Muscle of leg (tissue), 16 donors: ENCODE measurements at places on chromosomes 11 and 22. TPM values are rescaled to one million over a fixed set of nuclear protein-coding genes. Genes with fewer than 3 reads are reported as not detected.

Gene FIBIN
- total RNA-seq = 48.0 TPM

- H3K27me3 ChIP-seq = no peaks in the 10 kb centered on the region
- peak overlapping the region; percentile 72 for H3K27ac ChIP-seq
- peaks cover 60% of the 10 kb centered on the region for H3K36me3 ChIP-seq
- DNase-seq = peak; percentile 84
Observed at GRCh38 chr22:45526768-45527360, 24.2 kb downstream of the FBLN1 start.

DNA sequence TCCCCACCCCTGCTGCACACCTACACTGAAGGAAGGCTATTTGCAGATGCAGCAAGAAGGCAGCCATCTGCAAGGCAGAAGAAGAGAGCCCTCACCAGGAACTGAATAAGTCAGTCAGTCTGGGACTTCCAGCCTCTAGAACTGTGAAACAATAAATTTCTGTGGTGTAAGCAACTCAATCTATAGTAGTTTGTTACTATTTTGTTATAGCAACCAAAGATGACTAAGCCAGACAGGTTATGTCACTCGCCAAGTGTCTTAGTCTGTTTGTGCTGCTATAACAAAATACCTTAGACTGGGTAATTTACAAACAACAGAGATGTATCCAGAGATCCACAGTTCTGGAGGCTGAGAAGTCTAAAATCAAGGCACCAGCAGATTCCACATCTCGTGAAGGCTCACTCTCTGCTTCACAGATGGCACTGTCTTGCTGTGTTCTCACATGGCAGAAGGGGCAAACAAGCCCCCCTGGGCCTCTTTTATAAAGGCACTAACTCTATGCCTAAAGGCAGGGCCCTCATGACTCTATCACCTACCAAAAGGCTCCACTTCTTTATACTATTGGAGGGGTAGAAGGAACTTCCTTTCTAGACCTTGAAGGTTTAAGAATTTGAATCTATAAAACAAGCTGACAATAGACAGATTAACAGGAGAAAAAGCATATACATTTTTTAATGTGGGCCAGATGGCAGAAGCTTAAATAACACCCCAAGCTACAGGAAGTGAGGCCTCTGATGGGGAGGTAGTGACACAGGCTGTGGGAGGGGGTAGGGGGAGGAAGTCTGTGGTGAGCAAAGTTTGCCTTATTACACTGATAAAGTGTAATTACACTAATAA lies 12.3 kb downstream of the APOL6 start:
- H3K4me3 ChIP-seq = no peak overlapping the region
- DNase-seq = no peak
- no peaks in the 10 kb centered on the region for H3K27me3 ChIP-seq
- H3K27ac ChIP-seq = no peak overlapping the region
- H3K36me3 ChIP-seq = peaks cover 29% of the 10 kb centered on the region

GRCh38 chr11:44754876-44755555 lies 28.3 kb downstream of the TSPAN18 start:
- no peak overlapping the region for H3K4me3 ChIP-seq
- no peak for DNase-seq

Gene KRTAP5-10
- not detected for total RNA-seq

DNA sequence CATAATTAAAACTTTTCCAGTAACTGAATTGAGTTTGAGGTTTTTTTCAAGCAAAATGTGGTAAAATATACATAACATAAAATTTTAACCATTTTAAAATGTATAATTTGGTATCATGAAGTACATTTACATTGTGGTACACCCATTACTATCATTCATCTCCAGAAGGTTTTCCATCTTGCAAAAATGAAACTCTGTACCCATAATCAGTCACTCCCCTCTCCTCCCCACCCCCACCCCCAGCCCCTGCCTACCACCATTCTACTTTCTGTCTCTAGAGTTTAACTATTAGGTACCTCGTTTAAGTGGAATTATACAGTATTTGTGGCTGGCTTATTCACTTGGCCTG lies 63.7 kb downstream of the MICAL2 start:
- no peaks in the 10 kb centered on the region for H3K27me3 ChIP-seq
- no peak overlapping the region for H3K4me3 ChIP-seq
- peaks cover 16% of the 10 kb centered on the region for H3K4me1 ChIP-seq
- no peak for DNase-seq

DNA sequence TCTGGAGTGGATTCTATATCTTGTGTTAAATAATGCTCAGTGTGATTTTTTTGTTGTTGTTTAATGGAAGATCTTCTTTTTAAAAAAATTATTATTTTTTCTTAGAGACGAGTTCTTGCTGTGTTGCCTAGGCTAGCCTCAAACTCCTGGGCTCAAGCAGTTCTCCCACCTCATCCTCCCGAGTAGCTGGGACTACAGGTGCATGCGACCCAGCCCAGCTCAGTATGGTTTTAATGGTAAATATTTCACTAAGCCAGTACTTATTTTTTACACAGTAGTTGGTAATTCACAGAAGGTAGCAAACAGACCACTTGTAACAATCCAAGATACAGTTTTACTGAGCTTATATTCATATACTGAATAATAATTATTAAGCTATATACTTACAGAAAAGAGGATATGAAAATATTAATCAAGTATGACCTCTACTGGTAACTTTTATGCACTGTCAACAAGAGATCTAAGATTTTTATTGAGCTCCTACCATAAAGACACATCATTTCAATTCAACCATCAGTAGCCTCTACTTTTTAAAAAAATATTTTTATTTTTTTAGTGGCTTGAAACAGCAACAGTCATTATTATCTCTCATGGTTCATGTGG lies 6.1 kb upstream of the CD59 start:
- no peaks in the 10 kb centered on the region for H3K4me1 ChIP-seq
- DNase-seq = peak; percentile 50
- no peak overlapping the region for H3K27ac ChIP-seq
- no peak overlapping the region for H3K4me3 ChIP-seq
- H3K36me3 ChIP-seq = peaks cover 12% of the 10 kb centered on the region

Gene C11orf16
- total RNA-seq = not detected

- peaks cover 26% of the 10 kb centered on the region for H3K4me1 ChIP-seq
- H3K27me3 ChIP-seq = no peaks in the 10 kb centered on the region
- peak overlapping the region; percentile 63 for H3K27ac ChIP-seq
- no peak overlapping the region for H3K4me3 ChIP-seq
- DNase-seq = no peak
Observed at GRCh38 chr22:19902245-19902715, 39.3 kb upstream of the COMT start.

Gene MS4A4E
- 0.18 TPM for total RNA-seq

DNA sequence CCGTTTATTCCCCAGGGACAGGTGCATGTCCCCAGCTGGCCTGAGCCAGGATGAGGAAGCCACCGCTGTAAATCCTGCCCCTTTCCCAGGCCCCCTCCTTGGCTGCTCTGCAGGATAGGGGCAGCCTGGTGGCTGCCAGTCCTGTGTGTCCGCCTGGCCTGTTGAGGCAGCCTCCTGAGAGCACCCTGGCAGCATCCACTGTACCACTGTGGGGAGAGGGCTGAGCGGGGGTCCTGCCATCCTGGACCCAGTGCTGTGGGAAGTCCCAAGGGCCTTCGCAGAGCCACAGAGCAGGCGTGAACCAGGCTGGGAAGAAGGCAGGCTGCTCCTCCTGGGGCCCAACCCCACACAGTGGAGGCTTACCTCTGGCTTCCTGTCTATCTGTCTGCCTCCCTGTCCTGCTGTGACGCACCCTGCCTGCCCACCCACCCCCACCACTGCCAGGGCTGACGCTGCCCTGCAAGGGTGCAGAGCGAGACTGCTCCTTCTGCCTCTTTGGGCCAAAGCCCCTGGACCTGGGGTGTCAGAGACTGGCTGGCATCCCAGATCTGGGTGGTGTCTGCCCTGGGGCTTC lies 8.4 kb downstream of the KCTD17 start:
- H3K4me1 ChIP-seq = peaks cover 10% of the 10 kb centered on the region
- peaks cover 46% of the 10 kb centered on the region for H3K36me3 ChIP-seq
- no peaks in the 10 kb centered on the region for H3K27me3 ChIP-seq
- H3K4me3 ChIP-seq = no peak overlapping the region
- H3K27ac ChIP-seq = no peak overlapping the region

GRCh38 chr11:589798-590197 lies 13.5 kb downstream of the PHRF1 start:
- no peaks in the 10 kb centered on the region for H3K4me1 ChIP-seq
- no peak overlapping the region for H3K4me3 ChIP-seq
- no peak overlapping the region for H3K27ac ChIP-seq
- DNase-seq = no peak
- H3K27me3 ChIP-seq = no peaks in the 10 kb centered on the region

- peak; percentile 90 for DNase-seq
- H3K36me3 ChIP-seq = no peaks in the 10 kb centered on the region
- H3K27ac ChIP-seq = no peak overlapping the region
- no peaks in the 10 kb centered on the region for H3K4me1 ChIP-seq
Observed at GRCh38 chr11:43242401-43242800, 69.4 kb upstream of the API5 start.

Gene OR56B1
- not detected for total RNA-seq
